Globus pallidus (tissue), 1 donor: ENCODE measurements at places on chromosomes 11 and 22.

GRCh38 chr22:19863571-19863970 lies 8.9 kb upstream of the GNB1L start:
- DNase-seq: no peak

DNA sequence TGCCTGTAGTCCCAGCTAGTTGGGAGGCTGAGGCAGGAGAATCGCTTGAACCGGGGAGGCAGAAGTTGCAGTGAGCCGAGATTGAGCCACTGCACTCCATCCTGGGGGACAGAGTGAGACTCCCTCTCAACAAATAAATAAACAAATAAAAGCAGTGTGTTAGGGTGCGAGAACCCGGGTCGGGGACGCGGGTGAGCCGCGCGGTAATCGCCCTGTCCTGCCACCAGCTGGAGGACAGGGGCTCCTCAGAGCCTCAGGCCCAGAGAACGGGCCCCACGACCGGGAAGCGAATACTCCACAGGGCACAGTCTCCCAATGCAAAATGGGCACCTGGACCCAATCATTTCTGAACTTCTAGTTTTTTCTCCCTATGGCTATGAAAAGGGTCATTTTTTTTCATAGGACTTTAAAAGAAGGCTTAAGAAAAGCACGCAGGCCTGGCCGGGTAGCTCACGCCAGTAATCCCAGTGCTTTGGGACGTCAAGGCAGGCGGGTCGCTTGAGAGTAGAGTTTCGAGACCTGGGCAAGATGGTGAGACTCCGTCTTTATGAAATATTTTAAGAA lies 744 bp upstream of the MCM5 start:
- no peak for DNase-seq

DNA sequence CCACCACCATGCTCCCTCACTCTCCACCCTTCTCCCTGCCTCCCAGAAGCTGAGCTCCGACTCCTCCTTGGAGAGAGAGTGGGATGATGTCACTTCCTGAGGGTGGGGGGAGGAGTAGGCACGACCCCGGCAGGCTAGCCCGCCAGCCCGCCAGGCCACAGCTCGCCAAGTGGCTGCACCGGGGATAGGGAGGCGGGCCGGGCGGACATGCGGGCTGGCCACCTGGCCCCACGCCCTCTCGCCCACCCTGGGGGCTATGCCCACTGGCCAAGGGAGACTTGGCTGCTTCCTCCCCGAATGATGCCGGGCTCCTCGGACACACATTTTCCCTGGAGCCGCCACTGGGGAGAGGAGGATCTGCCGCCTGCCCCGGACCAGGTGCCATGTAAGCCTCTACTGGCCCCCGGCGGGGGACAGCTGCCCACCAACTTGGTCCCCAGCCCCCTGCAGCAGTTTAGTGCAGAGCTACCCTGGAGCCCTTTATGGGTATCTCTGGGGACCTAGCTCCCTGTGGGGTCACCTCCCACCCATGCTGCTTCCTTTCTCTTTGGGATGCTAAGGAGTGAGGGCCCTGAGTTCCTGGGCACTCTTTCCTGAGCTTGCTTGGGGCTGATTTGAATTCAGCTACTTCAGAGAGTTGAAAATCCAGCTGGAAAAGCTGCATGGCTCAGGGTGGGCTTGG lies 33.7 kb upstream of the MYRF start:
- DNase-seq: no peak

DNA sequence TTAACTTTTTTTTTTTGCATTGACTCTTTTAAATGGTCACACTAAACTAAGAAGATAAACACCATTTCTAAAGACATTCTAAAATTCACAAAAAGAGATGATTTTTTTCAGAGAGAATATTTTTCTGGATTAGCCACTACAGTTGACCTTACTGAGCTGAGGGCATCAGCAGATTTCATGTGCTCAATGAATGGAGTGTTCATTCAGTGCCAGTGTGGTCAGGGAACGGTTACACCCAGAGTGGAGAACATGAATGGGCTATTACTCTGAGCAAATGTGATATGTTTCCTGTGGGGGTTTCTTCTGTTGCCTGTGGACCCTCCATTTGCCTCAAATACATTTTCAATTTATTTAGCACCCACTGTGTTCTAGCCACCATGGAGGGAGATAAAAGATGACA lies 19.1 kb downstream of the PKNOX2 start:
- DNase-seq: no peak

DNA sequence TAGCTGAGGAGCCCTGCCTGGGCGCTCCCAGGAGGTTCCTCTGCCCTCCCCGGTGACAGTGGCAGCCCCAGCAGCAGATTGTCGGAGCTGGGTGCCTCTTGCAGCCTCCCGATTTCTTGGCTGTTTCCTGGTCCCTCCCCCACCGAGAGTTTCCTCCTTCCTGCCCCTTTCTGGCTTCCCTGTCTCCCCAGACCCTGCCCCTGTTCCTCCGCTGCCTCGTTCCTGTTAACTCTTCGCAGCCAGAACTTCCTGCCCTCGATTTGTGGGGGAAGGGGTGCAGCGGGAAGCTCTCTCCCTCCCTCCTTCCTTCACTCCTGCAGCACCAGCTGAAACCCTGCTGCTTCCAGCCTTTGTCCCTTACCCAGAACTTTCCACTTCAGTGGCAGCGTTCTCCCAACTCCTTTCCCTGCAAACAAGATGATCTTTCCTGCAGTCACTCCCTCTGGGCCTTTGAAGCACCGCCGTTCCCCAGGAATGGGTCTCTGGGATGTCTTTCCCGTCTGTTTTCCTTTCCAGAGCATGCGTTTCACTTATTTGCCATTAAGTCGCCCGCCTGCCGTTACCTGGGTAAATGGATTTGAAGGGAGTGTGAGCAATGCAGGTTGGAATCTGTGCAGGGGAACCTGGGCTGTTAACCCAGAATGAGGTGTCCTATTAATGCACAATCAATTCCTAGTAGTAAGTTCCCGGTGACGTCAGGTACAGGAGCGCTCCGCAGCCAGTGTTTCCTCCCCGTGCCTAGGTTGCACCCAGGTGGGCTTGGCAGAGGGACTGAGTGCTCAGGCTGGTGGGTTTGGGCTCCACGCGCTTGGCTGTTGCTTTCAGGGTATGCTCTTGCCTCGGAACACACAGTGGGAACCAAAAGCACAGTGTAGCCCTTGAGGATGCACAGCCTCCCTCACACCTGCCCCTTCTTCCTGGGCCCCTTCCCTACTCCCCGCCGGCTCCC lies 4.3 kb downstream of the GRK2 start:
- no peak for DNase-seq

GRCh38 chr22:17949642-17950473 lies 74.5 kb downstream of the MICAL3 start:
- DNase-seq: no peak
